A172 (cell line): ENCODE measurements at places on chromosomes 16 and 17. TPM values are rescaled to one million over a fixed set of nuclear protein-coding genes. Genes with fewer than 3 reads are reported as not detected.

DNA sequence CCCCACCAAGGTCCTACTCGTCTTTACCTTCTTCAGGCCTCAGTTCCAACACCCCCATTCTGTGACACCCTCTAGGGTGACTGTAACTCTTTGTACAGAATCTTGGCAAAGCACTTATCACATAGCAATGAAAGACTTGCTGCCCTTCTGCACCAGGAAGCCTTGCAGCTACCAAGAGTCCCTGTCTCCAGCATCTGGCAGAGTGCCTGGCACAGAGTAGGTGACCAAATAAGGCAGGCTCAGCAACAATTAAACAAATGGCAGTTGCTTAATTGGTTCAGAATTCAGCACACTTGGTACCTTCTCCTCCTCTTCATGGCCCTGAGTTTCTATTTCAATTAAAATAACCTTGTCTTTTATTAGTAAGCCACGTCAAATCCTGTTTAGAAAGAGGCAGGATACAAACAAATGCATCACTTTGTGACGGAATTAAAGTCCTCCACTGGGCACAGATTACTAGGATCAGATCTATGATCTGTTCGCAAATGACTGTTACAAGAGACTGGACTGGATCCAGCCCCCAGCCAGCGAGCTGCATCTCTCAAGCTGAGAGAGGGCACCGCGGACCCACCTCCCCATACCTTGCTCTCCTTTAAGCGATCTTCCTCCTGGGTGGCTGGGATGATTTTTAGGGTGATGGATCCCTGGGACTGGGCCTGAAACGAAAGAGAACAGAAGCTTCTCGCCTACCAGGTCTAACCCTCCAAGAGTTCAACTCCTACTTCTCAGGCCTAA is 9.4 kb downstream of the MPP3 start:
- no peak for DNase-seq

Gene GLIS2
- 3.2 and 5.7 TPM in 2 replicates for total RNA-seq

GRCh38 chr17:75412455-75413317 is 7.2 kb upstream of the GRB2 start:
- peak; percentile 58 for DNase-seq

GRCh38 chr17:73401911-73402310 is 90.1 kb upstream of the CDC42EP4 start:
- DNase-seq, result no peak

Gene WIPF2
- total RNA-seq, result 5.6 and 7.1 TPM in 2 replicates

DNA sequence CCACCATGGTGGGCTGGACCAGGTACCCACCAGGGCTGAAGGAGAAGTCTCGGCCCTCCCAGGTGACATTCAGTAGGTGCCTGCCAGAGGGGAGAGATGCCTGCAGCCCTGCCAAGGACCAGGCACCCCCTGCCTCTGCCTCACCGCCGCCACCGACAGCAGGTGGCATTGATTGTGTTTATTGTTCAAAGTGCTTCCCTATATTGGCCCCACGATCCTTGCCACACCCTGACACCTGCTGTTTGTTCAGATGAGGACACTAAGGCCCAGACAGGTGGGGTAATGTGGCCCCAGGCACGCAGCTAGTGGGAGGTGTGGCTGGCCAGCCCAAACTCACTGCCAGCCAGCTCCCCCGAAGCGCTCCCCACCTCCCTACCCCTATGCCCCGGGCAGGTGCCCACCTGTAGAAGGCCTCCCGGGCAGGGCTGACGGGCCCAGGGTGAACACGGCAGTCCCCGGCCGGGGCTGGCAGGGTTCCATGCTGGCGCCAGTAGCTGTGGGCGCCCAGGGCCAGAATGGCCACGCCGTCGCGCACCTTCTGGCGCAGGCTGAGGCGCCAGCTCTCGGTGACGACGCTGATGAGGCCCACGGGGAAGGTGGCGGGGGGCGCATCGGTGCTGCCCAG is 8.0 kb downstream of the GRIN2C start:
- no peak for DNase-seq

DNA sequence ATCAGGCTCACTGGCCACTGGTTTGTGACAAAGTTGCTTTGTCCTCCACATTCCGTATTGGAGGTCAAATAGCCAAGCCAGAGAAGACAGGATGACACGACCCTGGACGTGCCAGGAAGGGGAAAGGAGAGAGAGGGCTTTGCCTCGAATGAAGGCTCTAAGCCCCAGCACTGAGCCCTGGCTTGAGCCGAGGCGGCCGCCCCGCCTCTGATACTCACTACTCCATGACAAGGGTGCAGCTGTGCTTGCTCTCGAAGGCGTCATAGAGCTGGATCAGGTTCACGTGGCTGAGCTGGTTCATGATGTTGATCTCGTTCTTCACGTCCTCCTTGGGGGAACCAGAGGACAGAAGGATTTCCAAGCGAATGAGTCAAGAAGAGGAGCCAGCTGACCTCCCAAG is 19.3 kb downstream of the MYLK3 start:
- DNase-seq, result no peak

Gene NEUROD2
- not detected in 2 replicates for total RNA-seq

Gene SHISA9
- total RNA-seq, result 7.3 and 11.4 TPM in 2 replicates

Gene KRT17
- total RNA-seq, result 0.29 TPM in 1 of 2 replicates, not detected in the other

DNA sequence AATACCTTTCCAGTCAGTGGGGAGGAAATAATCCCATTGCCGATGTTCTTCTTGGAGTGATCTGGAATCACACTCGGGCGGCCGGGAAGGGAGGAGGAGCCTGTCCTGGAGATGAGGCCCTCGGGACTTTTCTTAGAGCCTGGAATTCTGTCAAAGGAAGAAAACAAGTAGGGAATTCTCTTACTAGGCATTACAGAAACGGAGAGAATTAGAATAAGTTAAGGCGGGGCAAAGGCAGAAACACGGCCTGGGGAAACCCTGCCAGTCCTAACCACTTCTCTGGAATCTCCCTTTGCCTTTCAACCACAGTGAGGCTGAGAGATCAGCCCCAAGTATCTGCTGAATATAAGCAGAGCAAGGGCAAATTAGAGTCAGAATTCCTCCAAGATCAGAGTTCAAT is 27.8 kb downstream of the USP36 start:
- no peak for DNase-seq
